ENCODE measurements at places on chromosomes 12 and 14.

- no peak for DNase-seq
Observed at GRCh38 chr12:115172521-115172920, 488.5 kb upstream of the TBX3 start.

GRCh38 chr14:23551266-23552028 lies at the start of gene ZFHX2:
Gene ZFHX2 (minus strand): TSS chr14:23551765. CDS start chr14:23535325, 16,440 bp downstream.
- DNase-seq: peak; percentile 61

- DNase-seq: no peak
Observed at GRCh38 chr12:126163984-126164383, 1098.7 kb downstream of the AACS start.

GRCh38 chr12:124030510-124030909 lies 57.5 kb downstream of the ZNF664 start:
- DNase-seq: no peak

DNA sequence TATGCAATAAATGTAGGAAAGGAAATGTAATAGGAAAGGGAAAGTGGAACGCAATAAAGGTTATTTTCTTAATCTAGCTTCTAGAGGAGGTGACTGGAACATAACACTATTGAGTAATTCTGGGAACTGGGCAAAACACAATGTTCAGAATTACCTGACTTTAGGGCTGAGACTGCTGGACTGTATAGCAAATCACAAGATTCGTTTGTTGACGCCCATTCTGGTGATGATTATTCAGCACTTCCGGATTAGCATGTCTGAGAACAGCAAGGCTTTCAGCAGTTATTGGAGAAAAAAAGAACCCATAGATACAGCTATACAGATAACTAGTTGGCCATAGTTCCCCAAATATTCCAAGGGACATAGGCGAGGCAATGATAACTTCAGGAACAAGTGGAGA lies 2.3 kb upstream of the KLRD1 start:
- DNase-seq: peak; percentile 47
